ENCODE measurements at places on chromosomes 6 and 20.

GRCh38 chr6:105108631-105109262 is 71.1 kb downstream of the POPDC3 start:
- no peak for DNase-seq

DNA sequence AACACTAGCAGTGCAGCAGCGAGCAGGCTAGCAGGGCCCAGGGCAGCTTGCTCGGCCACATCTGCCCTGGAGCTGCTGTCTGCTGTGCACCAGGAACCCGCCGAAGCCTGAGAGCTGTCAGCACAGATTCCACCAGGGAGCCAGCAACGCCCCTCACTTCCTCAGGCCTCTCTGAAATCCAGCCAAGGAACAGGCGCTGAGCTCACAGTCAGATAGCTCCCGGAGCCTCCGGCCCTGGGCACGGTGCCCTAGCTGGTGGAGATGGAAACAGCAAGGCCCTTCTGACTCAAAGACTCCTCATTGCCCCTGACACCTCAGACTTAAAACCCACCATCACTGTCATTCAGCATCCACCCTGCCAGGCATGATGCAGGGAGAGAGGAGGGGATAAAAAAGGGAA is 839.4 kb downstream of the MAFB start:
- DNase-seq: peak; percentile 6

DNA sequence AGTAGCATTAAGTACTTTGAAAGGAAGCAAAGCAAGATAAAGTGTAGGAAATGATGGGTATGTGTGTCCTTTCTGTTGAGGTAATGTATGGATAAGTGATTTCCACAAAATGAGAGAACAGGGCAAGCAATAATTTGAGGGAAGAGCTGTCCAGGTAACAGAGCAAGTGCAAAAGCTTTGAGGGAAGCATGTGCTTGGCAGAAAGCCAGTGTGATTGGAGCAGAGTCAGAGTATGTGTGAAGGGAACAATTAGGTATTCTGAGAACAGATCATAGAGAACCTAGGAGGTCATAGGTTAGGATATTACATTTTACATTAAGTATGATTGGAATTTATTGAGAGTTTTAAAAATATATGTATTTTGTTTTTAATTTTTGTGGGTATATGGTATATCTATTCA is 30.2 kb upstream of the MAN1A1 start:
- no peak for DNase-seq

GRCh38 chr6:46505693-46506512 is 14.7 kb upstream of the RCAN2 start:
- DNase-seq: no peak

DNA sequence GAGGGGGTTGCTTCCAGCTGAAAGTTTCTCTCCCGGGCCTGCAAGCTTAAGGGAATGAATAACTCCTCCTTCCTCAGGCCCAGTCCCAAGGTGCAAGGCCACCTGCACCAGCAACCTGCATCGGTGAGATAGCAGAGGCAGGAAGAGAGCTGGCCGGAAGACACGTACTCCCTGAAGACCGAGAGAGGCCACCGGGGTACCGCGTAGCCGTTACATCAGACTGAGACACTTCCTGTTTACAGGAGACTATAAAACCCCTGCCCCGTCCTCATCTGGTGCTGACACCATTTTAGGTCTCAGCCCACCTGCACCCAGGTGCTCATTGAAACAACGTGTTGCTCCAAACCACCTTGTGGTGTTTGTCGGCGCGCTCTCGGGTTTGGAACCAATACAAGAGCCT is 60.5 kb upstream of the PRND start:
- no peak for DNase-seq

DNA sequence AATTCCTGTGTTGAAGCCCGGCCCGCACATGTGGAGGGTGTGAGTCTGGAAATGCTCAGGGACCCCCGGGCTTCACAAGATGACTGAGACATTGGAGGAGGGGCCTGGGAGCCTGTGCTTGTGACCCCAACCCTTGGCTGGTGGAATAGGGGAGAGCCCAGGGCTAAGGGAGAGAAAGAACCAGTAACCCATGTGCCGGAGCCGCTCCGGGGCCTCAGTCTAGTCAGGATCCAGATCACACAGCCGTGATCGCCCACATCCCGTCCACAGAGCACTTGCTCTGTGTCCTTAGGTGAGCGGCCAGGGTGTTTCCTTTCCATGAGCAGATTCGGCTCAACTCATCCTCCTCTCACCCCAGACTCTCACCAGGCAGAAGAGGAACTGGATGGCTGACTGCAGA is 152.3 kb upstream of the RPS6KA2 start:
- DNase-seq: no peak

DNA sequence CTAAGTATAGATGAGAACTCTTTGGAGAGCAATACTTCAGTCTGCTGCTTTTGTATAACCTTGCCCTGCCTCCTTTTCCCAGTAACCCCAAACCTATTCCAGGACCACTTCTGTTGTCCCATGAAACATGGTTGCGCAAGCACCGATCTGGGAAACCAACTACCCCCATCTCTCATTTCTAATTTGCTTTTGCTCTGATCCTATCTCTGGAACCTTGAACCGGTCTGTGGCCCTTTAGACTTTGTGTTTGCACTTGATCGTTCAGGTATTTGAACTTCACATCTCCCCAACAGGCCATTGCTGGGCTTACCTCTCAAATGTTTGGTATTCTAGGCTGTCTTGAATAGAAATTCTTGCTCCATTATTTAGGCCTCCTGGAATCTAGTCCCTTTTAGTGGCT is 25.0 kb downstream of the L3MBTL3 start:
- DNase-seq: no peak

- no peak for DNase-seq
These were observed 157.7 kb upstream of the MMS22L start for GRCh38 chr6:97440590-97441176.

DNA sequence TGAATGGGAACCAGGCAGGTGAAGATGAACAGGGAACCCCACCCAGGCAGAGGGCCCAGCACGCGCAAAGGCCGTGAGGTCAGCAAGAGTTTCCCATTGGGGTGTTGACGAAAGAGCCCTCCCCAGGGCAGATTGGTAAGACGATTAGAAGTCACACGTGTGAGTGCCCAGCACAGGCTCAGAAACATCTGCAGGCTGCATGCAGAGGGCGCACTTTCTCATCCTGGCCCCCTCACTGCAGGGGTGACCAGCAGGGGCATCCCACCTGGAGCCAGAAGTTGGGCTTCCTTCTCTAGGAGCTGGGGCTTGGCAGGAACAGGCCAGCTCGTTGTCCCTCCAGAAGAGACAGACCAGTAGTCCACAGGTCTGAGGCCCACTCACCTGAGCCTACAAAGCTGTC is 38.4 kb downstream of the VSTM2L start:
- no peak for DNase-seq

DNA sequence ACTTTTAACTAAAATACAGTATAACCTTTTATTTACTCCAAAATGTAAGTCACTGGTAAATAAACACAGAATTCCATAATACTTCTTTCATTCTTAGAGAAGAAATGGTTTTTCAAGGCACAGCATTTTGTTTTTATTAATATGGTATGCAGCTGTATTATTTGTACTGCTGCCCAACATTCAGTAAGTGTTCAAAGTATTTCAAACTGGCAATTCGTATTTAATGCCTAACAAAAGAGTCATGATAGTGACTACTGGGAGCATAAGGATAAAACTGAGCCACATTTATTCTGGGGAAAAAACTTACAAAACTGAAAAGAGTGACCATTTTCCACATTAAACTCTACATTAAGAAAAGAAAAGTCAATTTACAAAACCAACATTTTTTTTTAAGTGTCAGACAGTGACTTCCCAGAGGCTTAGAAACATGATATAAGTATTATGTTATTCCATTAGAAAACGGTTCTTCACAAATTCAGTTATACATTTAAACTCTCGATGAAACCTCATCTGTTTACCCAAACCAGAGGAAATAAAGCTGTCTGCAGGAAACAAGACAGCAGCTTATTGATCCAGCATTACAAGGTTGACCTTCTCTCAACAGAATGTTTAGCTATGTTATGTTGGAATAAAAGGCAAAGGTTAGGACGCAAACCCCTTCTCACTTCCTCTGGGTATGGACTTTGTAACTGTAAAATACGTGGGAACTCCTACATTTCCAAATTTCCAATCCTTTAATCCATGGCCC is 24.3 kb downstream of the EPB41L2 start:
- no peak for DNase-seq

GRCh38 chr20:5650280-5650691 is 99.9 kb upstream of the SHLD1 start:
- no peak for DNase-seq

DNA sequence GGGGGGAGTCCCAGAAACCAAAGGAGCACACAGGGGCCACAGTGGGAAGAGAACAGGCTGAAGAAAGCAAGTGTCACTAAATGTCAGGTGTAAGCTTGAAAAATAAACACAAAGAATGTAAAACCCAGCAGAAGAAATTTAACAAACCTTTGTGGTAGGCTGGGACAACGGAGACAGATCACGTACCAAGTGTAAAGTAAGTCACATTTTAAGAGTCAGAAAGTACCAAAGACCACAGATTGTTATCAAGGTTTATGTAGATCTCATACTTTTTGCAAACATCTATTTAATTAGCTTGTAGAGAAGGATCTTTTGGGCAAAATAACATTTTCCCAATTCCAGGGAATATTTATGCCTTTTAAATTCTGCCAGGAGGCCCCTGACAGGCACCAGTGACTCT is 1.6 kb downstream of the CLIC5 start:
- no peak for DNase-seq

DNA sequence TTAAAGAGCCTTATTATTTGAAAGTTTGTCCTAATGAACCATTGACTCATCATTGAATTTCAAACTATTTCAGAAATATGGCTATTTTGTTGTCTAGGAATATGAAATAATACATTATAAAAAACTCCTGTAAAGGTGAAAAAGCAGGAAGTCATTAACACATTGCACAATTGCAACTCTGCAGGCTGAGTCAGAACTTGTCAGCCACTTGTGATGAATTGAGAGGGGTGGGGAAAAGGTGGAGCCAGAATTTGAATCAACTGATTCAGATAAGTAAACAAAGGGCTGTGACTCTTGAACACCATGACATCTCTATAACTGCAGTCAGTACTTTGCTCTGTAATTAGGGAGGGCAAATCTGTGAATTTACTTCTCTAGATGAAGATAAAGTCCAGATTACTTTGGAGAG is 6.0 kb downstream of the C6orf141 start:
- DNase-seq: no peak

DNA sequence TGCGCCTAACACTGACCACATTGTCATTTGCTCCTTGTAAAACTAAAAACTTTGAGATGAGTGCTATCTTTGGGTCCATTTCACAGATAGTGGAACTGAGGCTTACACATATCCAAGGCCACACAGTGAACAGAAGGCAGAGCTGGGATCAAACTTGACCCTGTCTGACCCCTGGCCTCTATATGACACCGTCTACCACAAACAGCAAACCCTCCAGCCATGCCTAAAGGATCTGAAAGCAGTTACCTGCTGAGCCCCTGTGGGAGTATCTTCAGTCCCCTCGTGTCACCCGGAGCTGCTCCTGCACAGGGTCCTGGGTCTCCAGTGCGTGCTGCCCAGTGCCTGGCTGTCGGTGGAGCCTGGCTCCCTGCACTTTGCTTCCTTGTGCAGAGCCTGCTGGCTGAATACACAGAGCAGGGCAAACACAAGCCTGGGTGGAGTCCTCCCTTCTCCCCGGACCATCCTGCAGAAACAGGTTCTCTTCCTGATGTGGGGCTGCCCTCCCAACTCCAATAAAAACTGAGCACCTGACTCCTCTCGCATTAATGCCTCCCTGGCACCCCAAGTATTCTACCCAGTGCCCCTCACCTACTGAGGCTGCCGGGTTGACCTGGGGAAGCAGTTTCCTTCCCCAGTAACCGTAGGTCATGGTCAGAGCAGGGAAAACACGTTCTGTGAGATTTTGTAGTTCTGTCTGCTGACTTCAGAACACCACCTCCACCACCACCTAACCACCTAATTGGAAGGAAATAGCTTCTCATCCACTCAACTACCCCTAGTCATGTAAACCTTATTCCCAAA is at the start of gene BCAS1:
BCAS1 (minus strand) TSS at position 408 of the 801 bp plus-strand sequence. CDS start 11,876 bp downstream, outside the sequence.
- DNase-seq: no peak

DNA sequence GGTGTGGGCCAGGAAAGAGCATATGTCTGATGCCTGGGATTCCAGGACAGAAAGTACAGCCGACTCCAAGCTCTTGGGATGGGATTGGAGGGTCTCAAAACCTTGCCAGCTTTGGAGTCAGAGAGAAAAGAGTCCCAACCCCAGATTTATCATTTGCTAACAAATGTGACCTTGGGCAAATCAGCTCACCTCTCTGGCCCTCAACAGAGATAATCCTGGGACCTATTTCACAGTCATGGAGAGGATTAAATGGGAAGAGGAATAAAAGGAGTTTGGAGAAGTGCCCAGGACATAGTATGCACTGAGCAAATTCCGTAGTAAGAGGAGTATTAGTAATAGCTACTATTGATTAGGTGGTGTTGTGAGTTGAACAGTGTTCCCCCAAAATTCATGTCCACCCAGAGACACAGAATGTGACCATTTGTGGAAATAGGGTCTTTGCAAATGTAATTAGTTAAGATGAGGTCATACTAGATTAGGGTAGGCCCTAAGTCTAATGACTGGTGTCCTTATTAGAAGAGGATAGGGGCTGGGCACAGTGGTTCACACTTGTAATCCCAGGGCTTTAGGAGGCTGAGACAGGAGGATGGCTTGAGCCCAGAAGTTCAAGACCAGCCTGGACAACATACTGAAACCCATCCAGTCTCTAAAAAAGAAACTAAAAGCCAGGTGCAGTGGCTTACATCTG is 17.1 kb downstream of the RIPOR3 start:
- DNase-seq: no peak

GRCh38 chr20:23970049-23970448 is 18.5 kb downstream of the GGTLC1 start:
- no peak for DNase-seq

DNA sequence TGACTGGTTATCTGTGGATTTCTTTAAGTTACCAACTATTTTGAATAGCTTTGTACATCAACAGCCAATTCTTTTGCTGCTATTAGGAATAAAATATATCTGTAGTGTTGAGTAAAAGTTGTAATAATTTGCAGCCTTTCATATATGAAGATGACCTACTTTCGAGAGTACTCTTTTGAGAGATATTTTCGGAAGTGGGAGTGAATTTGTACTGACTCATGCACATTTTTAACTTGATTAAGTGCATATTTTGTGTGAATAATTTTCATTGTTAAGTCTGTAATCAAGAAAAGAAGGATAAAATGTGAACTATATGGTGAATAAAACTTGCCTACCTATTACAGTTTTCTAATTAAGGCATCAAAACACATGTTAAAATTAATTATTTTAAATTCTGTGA is 51.9 kb downstream of the L3MBTL3 start:
- DNase-seq: no peak

DNA sequence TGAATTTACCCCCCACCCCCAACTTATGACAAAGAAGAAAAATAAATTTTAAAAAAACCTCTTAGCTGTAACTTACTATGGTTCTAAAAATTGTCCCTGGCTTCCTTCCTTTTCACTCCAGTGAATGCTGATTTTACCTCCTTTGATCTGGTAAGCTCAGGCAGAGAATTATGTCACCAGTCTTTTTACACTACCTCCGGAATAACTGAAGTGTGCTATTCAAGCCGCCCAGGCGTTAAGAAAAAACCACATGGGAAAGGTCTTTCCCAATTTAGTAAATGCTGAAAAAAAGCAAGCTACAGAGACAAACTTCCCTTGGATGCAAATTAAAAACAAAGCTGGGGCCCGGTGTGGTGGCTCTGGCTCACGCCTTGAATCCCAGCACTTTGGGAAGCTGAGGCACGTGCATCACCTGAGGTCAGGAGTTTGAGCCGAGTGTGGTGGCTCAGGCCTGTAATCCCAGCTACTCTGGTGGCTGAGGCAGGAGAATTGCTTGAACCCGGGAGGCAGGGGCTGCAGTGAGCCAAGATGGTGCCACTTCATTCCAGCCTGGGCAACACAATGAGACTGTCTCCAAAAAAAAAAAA is 12.4 kb downstream of the SNX5 start:
- DNase-seq: no peak

GRCh38 chr6:122098201-122098678 is 301.2 kb upstream of the HSF2 start:
- no peak for DNase-seq

Measured in substantia nigra (tissue), 51 donors.